Esophagus muscularis mucosa (tissue), 4 donors: ENCODE measurements at places on chromosomes 6 and 20.

- no peak for DNase-seq
These were observed 12.4 kb downstream of the CD2AP start for GRCh38 chr6:47489995-47490394.

GRCh38 chr6:137657351-137657911 lies 163.2 kb upstream of the OLIG3 start:
- no peak for DNase-seq

GRCh38 chr20:19396460-19397081 lies 184.1 kb downstream of the SLC24A3 start:
- no peak for DNase-seq

- DNase-seq, result no peak
These were observed 3.2 kb downstream of the SLC4A11 start for GRCh38 chr20:3235666-3236324.

DNA sequence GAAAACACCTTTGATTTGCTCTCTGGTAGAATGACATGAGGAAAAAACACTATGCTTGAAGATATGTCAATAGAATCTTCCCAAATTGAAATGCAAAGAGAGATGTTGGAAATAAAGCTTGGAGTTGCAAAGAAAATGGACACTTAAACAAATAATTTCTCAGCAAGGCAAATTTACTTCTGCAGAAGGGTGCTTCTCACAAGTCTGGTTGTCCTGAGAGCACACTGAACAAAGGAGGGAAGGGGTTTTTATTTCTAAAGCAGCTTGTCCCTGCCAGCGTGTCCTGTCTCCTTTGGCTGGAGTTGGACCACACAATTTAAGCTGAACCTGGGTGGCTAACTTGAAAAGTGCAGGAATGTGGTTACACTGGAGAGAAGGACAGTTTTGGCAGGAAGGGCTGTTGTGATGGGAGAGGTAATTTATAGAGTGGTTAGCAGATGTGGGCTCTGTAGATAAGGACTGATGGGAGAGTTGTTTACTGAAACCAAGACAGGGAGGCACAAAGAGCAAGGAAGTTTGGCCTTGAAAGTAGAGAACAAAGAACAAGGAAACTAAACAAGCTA lies 454.6 kb upstream of the EYS start:
- no peak for DNase-seq

GRCh38 chr6:77548190-77548589 lies 84.9 kb upstream of the HTR1B start:
- no peak for DNase-seq

DNA sequence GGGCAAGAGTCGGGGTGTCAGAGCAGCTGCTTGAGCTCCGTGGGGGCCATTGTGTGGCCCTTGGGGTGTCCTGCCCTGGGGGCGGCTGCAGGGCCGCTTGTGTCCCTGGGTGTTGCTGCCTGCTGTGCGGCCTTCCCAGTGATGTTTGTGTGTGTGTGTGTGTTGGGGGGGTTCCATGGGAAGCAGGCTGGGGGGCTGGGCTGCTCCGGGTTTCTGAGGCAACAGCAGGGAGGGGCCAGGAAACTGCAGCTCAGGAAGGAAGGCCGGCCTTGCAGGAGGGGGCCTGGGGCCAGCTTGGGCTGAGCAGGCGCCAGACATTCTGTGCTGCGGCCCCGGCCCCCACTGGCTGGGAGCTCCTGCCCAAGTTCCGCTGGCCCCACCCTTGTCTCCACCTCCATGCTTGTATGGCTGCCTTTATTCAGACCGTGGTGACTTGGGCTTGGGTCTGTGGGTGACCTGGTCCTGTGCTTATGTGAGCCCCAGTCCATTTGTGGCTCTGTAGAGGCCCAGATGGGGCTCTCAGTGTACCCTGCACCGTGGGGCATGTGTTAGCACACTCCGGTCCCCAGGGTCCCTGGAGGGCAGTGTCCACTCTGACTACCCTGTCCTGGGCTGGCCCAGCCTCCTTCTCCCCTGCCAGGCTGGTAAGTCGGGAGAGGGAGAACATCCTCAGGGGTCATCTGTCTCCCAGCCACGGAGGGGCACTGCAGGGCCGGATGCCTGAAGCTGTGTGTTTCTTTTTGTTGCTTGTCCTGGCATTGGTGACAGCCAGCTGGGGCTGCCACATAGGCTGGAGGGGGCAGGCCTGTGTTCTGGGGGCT lies 4.6 kb upstream of the SOX18 start:
- no peak for DNase-seq

GRCh38 chr6:118562959-118563358 lies 14.9 kb downstream of the PLN start:
- DNase-seq, result no peak

GRCh38 chr6:136323431-136324112 lies 33.9 kb upstream of the BCLAF1 start:
- peak; percentile 39 for DNase-seq

GRCh38 chr6:114649298-114649697 lies 306.5 kb upstream of the HS3ST5 start:
- DNase-seq, result no peak

DNA sequence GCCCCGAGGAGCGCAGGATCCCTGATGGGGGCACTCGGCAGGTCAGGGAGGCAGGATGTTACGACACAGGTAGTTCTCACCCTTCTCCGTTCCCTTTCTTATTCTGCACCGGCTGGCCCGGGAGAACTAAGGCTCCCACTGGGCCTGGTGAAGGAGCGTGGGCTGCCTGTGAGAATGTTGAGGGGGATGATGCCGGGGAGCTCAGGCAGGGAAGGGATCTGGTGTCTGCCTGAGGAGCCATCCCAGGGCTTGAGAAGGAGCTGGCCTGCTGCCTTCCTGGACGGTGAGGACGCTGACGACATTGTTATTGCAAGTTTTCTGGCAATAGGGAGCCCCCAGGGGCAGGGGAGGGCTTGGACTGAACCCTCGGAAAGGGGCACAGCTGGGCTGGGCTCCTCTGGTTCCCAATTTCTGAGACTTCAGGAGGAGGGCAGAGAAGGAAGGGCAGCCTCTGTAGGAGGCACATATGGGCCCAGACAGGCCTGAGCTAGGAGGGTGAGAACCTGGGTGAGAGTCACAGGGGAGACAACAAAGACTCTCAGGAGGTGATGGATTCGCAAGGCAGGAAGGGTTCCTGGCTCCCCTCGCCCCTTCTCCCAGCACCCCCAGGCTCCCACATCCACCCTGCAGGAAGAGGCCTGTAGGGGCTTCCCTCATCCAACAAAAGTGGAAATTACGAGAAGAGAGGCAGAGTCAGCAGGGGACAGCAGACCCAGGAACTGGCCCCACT lies 32.8 kb downstream of the CYP21A2 start:
- no peak for DNase-seq
